ENCODE measurements at places on chromosomes 4 and X.

- no peak for DNase-seq
Measured at GRCh38 chr4:14177987-14178386, 550.5 kb upstream of the BOD1L1 start.

- no peak for DNase-seq
Measured at GRCh38 chrX:106566362-106566761, 45.4 kb upstream of the RADX start.

DNA sequence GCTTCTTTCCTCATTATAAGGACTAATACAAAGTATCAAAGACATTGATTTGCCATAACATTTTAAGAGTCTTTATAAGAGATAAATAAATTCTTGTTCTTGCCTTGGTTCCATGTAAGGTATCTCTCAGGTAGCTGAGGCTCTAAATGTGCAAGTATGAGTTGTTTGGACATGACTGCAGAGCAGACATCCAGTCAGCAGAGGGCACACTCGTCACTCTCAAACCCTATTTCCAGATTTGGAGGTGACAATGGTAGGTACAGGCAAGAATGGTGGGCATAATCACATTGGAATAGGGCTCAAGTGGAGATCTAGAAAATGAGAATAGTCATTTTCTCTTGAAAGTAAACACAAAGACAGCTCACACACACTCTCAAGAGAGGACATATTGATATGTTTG is 133.3 kb upstream of the ZIC3 start:
- DNase-seq: no peak

GRCh38 chrX:31252133-31252532 is 180.3 kb upstream of the FTHL17 start:
- DNase-seq: no peak

GRCh38 chrX:8090482-8090881 is 80.6 kb downstream of the VCX2 start:
- no peak for DNase-seq

DNA sequence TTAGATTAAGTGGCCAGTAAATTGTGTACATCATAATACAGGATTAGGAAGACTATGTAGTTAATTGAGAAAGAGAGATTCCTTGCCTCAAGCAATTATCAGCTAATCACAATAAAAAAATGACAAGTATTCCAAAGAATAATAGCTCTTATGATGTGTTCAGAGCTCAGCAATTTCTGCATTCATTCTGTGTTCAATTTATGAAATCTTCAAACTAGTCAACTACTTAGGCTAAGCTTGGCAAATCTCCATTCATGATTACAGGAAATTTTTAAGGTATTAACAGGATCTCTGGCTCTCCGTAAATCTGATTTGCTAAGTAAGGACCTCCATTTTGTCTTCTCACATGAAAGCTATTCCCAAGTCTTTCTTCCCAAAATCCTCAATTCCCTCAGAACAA is 256.9 kb upstream of the TEX13A start:
- DNase-seq: no peak

- no peak for DNase-seq
Measured at GRCh38 chrX:2708021-2708420, 16.9 kb downstream of the CD99 start.

- no peak for DNase-seq
Measured at GRCh38 chr4:38743866-38744265, 38.9 kb downstream of the TLR10 start.

- no peak for DNase-seq
Measured at GRCh38 chr4:145183023-145183422, 2.6 kb upstream of the OTUD4 start.

- no peak for DNase-seq
Measured at GRCh38 chrX:129842510-129843208, 1.0 kb downstream of the ZDHHC9 start.

- no peak for DNase-seq
Measured at GRCh38 chr4:176641237-176641636, 151.5 kb downstream of the VEGFC start.

- DNase-seq: no peak
Measured at GRCh38 chr4:123405267-123405865, 8.8 kb downstream of the SPRY1 start.

- DNase-seq: no peak
Measured at GRCh38 chr4:40412866-40413795, 78.0 kb downstream of the CHRNA9 start.

DNA sequence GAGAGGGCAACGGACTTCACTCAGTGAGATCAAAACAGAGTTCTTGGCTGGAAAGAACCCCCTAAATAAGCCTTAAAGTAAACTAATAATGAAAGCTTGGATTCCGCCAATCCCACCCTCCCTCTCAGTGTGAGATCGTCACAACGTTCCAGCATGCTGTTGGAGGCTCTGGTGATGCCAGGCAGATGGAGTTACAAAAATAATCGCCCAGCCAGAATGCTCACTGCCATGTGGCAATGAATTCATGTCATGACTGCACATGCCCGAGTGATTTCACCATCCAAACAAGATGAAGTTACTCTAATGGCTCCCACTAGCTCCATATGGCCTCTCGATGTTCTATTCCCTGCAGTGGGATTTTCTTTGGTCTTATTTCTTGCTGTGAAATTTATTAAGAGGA is 248.0 kb downstream of the SPATA18 start:
- DNase-seq: no peak

- no peak for DNase-seq
Measured at GRCh38 chr4:113975578-113975977, 3.9 kb downstream of the ARSJ start.

DNA sequence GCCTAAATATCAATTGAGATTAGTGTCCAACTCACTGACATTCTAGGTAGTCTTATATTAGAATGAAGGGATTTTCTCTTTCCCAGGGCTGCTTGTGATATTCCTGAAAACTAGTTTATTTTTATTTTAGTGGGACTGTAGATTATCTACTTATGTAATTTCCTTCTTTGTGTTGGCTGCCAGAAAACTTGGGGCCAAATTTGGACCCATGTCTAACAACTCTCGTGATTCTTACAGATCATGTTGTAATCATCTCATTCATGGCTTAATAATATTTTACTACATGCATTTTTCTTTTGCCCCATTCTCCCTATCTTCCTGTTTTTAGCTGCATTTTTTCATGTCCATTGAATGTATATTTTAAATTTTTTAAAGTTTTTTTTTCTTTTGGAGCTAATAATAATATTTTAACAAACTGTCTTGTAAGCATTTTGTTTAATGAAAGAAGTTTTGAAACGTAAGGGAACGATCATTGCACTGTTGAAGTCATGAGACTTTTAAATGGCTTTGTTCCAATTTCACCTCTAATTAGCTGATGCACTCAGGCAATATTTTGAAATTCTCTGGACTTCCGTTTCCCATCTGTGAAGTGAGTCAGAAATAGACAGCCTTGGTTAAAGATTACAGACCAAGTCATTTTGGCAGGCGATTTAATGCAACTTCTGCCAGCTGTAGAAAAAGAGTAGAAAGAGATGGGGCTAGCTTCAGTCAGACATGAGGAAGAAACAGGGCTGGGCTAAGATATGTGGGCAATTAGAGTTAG is 14.3 kb upstream of the TDO2 start:
- no peak for DNase-seq

- no peak for DNase-seq
Measured at GRCh38 chr4:11223311-11223710, 205.4 kb downstream of the HS3ST1 start.

GRCh38 chrX:153687121-153688039 is at the start of gene SLC6A8:
Gene SLC6A8, plus strand, starts transcription at chrX:153687926. Its CDS starts 649 bp downstream, at chrX:153688575.
- no peak for DNase-seq

GRCh38 chr4:128354205-128354821 is 66.7 kb upstream of the PGRMC2 start:
- peak; percentile 84 for DNase-seq

- no peak for DNase-seq
Measured at GRCh38 chrX:105315248-105315647, 94.8 kb upstream of the TEX13A start.

- no peak for DNase-seq
Measured at GRCh38 chrX:119240356-119240755, 4.3 kb downstream of the PGRMC1 start.

DNA sequence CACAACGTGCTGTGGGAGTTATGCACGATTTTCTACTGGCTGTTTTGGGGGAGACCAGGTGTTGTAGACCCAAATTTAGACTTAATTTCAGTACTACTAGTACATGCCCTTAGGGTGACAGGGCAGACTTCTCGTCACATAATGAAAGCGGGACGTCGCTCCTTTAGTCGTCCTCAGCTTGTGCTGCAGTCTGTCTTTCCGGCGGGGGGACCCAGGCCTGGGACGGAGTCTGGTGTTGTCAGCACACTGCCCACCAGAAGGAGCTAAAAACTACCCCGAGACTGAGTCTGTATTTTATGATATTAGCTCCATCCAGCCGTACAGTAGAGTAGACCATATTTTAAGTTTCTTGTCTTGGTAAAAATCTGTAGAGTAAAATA is 35.5 kb downstream of the NOP14 start:
- no peak for DNase-seq

- DNase-seq: no peak
Measured at GRCh38 chr4:142110136-142110535, 473.8 kb downstream of the IL15 start.

GRCh38 chr4:90883519-90883918 is 756.3 kb downstream of the CCSER1 start:
- DNase-seq: no peak

DNA sequence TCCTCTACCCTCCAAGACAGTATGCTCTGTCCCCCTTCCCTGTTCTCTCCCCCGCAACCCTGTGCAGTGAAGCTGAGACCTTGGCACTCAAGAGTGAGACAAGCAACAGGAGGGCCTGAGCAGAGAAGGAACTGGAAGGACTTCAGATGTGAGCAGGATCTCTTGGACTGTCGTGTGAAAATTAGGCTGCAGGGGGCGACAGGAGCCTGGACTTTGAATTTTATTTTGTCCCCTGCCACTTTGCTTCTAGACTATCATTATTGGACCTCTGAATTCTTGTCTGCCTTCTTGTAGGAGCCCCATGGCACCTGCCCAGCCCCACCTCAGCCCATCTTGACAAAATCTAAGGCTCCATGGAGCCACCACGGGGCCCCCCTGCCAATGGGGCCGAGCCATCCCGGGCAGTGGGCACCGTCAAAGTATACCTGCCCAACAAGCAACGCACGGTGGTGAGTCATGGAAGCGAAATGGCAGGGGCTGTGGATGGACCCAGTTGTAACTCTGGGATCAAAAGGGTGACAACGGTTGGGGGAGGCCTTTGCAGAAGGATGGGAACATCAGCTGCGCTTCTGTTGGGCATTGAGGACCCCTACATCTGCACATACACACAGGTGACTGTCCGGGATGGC is 1.7 kb downstream of the ARAF start:
- DNase-seq: no peak

- no peak for DNase-seq
Measured at GRCh38 chrX:3052860-3053259, 11.6 kb downstream of the ARSF start.

GRCh38 chr4:75172551-75172950 is 239.6 kb downstream of the PARM1 start:
- DNase-seq: no peak

- DNase-seq: no peak
Measured at GRCh38 chr4:6369511-6369910, 99.9 kb downstream of the WFS1 start.

GRCh38 chrX:155876704-155877103 is 4.4 kb upstream of the VAMP7 start:
- DNase-seq: no peak

- DNase-seq: no peak
Measured at GRCh38 chr4:4994312-4995097, 24.8 kb downstream of the CYTL1 start.

- peak; percentile 29 for DNase-seq
Measured at GRCh38 chr4:82833696-82834313, 35.2 kb upstream of the SCD5 start.

- peak; percentile 34 for DNase-seq
Measured at GRCh38 chr4:7803992-7804755, 135.5 kb downstream of the AFAP1 start.

- DNase-seq: no peak
Measured at GRCh38 chrX:38697461-38697860, 103.8 kb upstream of the MID1IP1 start.

GRCh38 chr4:60129740-60130139 is 1070.4 kb upstream of the ADGRL3 start:
- no peak for DNase-seq

DNA sequence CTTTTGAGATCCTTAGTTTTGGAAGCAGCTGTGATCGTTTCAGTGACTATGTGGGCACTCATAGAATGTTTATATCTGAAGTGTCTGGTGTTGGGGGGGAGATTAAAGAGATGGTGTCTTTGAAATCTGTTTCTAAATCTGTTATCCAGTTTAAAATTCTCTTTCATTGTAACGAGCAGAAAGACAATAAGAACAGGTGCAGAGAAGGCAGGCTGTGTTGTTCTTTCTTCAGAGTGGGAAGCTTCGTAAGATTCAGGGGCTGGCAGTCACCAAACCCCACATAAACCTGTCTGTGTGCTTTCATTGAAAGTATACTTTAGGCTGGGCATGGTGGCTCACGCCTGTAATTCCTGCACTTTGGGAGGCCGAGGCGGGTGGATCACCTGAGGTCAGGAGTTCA is 16.3 kb upstream of the DHRSX start:
- DNase-seq: no peak

DNA sequence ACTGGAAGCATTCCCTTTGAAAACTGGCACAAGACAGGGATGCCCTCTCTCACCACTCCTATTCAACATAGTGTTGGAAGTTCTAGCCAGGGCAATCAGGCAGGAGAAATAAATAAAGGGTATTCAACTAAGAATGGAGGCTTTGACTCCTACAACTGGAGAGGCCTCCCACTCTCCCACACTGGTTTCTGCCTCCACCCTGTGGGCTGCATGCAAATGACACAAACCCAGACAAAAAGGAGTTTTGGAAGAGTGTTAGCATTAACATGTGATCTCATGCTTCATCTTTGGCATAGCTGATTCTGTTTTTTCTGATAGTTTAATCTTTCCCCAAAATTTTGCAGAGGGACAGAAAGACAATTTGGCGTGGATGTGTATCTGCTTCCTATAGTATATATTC is 80.8 kb upstream of the IQCM start:
- DNase-seq: no peak

DNA sequence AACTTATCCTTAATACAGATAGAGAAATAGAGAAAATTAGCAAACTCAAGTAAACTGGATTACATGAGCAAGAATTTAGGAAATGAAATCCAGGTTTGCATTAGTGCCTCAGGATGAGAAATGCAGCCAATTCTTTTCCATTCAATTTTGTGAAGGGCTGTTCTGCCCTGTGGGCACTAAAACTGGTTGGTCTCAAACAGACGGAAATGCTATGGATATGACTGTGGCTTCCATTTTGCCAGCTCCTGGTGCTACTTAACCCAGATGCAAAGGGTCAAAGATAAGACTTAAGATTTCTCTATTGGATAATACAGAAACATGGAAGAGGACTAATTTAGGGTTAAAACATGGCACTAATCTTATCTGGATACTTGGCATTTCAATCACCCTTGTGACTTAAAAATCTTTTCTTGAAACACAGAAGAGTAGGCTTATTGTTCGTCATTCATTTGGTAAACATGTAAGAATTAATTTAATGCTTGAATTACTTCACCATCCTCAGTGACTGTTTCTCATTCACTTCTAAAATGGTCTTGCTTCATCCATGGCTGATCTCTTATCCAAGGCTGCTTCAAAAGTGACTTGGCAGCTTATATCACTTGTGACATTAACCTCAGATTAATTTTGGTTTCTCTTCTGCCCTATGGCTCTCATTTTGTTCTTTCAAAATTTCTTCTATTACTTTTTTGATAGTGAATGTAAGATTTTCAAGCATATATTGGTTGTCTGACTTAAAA is 1008.7 kb downstream of the GLUD2 start:
- no peak for DNase-seq

Data from HS-27A (cell line).